Right ventricle myocardium inferior (tissue), 1 donor: ENCODE measurements at places on chromosomes 1 and 21.

DNA sequence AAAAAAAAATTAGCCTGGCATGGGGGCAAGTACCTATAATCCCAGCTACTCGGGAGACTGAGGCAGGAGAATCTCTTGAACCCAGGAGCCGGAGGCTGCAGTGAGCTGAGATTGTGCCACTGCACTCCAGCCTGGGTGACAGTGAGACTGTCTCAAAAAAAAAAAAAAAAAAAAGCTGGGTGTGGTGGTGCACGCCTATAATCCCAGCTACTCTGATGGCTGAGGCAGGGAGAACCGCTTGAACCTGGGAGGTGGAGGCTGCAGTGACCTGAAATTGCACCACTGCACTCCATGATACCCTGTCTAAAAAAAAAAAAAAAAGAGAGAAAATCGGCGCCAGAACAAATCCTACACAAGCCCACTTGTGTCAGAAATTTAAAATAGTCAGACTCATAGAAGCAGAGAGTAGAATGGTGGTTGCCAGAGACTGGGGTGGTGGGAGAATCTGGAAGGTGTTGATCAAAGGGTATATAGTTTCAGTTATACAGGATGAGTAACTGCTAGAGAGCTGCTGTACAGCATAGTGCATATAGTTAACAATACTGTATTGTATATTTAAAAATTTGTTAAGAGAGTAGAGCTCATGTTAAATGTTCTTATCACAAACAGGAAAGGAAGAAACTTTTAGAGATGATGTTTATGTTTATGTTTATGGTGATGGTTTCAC, 9.6 kb downstream of the DIP2A start:
- no peak for DNase-seq

DNA sequence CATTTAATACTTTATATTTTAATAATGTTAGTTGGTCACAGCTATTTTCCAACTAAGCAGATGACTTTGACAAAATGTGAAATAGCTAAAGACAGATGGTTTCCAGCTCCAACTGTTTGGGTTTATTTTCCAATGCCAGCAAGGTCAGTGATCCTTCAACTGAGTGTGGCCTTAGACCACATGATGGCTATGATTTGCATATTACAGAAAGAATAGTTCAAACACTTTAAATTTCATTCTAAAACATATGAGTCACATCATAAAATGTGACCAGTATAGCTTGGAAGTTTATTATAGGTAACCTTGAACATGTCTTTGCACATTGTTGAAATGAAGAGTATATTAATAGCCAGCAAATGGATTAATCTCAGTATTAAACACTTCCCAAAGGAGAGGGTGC, 454.0 kb upstream of the C1orf87 start:
- no peak for DNase-seq

DNA sequence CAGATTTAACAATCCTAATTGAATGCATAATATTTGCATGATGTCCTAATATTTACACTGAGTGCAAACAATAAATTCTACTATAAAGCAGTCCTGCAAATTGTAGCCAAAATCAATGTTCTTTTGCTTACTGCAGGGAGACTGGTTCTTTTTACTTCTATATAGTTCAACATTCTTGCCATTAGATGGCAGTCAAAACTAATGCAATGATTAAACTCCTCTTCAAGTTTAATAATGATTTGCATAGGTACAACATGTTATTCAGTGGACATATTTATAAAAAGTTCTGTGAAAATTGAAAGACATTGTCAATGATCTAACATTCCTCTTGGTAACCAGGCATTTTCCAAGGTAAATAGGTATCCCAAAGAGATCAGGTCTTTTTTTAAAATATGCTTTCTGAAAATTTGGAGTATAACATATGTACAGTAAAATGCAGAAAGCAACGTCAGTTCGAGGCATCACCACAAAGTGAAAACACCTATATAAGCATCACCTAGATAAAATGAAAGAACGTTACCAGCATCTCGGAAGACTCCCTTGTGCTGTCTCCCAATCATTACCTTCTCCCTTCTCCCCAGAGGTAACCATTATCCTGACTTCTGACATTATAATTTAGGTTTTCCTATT, 9.8 kb upstream of the FNBP1L start:
- no peak for DNase-seq

DNA sequence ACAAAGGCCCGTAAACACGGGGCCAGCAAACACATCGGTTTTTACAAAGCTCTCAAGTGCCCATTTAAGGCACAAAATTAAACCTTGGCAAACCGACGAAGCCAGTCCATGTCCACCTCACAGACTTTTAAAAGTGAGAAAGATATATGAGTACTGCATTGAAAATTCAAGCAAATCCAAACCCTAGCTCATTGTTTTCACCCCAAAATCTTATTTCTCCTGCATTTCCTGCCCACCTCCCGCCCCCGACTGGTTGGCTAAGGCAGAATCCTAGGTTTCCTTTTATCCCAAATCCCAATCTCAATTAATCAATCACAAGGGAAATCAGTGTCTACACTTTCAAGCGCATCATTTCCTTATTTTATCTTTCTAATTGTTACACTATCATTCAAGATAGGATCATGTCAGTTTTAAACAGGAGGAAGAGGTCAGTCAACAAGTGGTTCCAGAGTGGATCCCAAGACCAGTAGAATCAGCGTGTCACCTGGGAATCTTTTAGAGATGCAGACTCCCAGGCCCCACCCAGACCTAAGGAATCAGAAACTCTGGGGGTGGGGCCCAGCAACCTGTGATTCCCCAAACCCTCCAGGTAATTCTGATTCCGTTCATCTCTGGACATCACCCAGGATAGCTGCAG, 1.7 kb upstream of the GNG4 start:
- no peak for DNase-seq
